ENCODE measurements at places on chromosomes 2 and 18.

DNA sequence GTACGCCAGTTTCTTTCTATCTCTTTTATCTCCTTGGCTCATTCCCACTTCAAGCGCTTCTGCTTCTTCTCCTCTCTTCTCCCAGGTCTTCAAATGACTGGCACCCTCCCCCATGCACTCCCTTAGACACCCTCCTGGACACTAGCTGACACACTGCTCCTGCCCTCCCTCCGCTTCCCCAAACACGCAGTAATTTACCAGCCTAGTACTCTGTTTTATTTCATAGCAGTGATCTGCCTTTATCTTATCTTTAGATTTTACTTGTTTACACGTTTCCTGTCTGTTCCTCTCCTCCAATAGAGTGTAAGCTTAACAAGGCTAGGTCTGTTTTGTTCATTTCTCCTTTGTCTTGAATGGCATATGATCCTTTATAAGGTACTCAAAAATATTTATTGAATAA, 93.9 kb downstream of the SCN3A start:
- DNase-seq = no peak

- DNase-seq = no peak
Measured at GRCh38 chr18:59383851-59384250, 24.8 kb upstream of the LMAN1 start.

- DNase-seq = no peak
Measured at GRCh38 chr2:120817136-120817955, 81.7 kb downstream of the GLI2 start.

- DNase-seq = no peak
Measured at GRCh38 chr2:110837446-110838409, 105.4 kb downstream of the ACOXL start.

- no peak for DNase-seq
Measured at GRCh38 chr2:121030523-121030922, 254.5 kb downstream of the TFCP2L1 start.

- DNase-seq = no peak
Measured at GRCh38 chr2:28842042-28842441, 28.1 kb downstream of the TRMT61B start.

- DNase-seq = no peak
Measured at GRCh38 chr2:208097313-208097712, 27.0 kb downstream of the CRYGD start.

DNA sequence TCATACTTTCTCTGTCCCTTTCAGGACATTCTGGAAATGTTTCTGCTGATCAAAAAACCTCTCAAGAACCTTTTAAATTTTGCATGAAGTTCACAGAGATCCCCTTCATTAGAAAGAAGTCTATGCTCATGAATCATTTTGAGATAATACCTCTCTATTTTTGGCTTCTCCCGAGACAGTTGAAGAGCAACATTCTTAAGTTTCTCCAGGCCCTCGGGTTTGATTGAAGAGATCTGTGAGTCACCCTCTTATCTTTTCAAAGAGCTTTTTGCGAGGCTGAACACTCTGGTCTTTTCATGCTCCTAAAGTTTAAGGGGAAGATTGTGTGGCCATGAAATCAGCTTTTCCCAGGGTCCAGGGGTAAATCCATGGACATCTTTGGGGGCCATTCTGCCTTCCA, 354.2 kb downstream of the FBXO15 start:
- no peak for DNase-seq

GRCh38 chr2:144429396-144430112, 90.4 kb downstream of the ZEB2 start:
- no peak for DNase-seq

DNA sequence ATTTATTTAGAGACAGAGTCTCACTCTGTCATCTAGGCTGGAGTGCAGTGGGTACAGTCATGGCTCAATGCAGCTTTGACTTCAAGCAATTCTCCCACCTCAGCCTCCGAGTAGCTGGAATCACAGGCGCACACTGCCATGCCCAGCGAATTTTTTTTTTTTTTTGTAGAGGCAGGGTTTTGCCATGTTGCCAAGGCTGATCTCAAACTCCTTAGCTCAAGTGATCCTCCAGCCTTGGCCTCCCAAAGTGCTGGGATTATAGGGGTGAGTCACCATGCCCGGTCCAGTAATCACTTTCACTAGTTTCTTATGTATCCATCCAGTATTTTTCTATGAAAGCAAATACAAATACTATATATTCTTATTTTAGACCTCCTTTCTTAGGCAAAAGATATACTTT, 24.0 kb downstream of the PRKAG3 start:
- DNase-seq = no peak

GRCh38 chr2:56182420-56182819, 1.4 kb upstream of the CCDC85A start:
- DNase-seq = no peak

DNA sequence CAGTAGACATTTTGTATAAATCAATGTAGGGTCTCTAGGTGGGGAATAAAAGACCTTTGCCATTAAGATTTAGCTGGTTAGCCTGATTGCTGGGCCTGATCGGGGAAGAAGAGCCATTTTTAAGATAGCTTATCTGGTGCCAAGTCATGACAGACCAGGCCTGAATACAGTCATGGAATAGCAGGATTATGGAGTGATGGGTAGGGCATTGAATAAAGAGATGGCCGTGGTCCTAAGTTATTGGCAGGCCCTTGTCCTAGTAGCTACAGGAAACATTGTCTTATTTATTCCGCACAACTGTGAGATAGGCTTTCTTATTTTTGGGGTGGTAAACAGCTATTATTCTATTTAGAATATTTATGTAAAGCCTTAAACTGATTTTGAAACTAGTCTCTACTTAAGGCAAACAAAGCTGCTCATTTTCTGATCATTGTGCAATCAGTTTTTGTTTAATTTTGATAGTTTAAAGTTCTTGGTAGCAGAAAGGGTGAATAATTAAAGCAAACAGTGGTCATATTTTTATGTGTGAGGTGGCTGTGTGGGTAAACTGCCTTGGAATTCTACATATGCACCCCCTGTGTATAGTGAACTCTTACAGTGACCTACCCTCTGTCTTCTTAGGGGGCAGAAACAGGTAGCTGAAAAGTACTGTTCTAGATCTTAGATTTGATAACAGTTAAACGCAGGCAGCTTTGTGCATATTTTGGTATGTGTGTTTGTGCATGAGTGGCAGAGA, 22.6 kb downstream of the ZNF236 start:
- DNase-seq = no peak

- peak; percentile 6 for DNase-seq
Measured at GRCh38 chr2:20667531-20668401, 822 bp downstream of the GDF7 start.

DNA sequence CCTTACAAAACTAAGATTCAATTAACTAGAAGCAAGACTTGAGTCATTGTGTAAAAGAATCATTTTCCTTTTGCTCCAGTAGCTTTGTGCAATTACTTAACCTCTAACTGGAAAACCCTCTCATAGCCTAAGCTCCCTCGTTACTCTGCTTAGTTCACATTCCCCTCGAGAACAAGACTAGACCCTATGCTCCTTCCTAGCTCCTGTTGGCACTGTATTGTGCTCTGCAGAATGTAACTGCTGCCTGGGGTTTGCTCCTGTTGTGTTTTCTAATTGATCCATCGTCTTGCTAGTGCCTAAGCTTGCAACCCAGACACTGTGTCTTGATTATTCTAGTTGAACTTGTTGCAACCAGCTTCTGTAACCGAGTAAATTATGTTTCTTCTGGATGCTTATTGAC, 347.0 kb downstream of the ZNF804A start:
- DNase-seq = no peak

DNA sequence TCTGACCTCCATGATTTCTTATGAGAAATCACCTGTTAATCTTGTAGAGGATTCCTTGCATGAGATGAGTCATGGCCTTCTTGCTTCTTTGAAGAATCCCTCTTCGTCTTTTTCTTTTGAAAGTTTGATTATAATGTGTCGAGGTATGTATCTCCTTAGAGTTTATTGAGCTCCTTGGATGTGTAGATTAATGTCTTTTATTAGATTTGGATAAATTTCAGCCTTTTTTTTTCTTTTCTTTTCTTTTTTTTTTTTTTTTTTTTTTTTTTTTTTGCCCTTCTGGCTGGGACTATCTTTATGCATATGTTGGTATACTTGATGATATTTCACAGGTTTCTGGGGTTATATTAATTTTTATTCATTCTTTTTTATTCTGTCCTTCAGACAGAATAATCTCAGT, 72.3 kb upstream of the ITGA4 start:
- no peak for DNase-seq

GRCh38 chr2:229852565-229852964, 69.2 kb downstream of the TRIP12 start:
- DNase-seq = no peak

- DNase-seq = no peak
Measured at GRCh38 chr2:47520302-47520630, 117.3 kb downstream of the MSH2 start.

GRCh38 chr2:96811917-96812316, 4.2 kb upstream of the CNNM3 start:
- DNase-seq = no peak

- DNase-seq = no peak
Measured at GRCh38 chr2:5539282-5540165, 152.7 kb upstream of the SOX11 start.

- peak; percentile 60 for DNase-seq
Measured at GRCh38 chr2:119826370-119826961, 66.7 kb downstream of the PTPN4 start.

DNA sequence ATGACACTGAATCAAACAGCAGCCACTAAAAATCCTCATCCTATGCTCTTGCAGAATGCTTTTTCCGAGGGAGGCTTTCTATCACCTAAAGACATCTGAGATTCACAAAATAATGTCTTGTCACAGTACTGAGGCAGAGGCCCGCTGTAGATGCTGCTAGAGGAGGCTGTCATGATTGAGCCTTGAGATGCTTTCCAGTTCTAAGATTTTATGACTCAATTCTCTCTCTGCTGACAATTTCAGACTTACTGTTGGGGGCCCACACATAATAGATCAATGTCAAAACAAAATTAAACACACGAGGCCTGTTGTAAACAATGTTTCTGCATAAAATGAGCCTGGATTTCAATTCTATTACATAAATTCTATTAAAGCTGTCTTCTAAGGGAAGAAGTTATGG, 132.7 kb upstream of the ARL4C start:
- no peak for DNase-seq
